ENCODE measurements at places on chromosomes 2 and 18. TPM values are rescaled to one million over a fixed set of nuclear protein-coding genes. Genes with fewer than 3 reads are reported as not detected.

GPR35 gene
- total RNA-seq = not detected

INHBB gene
- not detected for total RNA-seq

PLCL1 gene
- not detected for total RNA-seq

GREB1L gene
- 1.8 TPM for total RNA-seq

CCDC102B gene
- 0.86 TPM for total RNA-seq

CHRNA1 gene
- not detected for total RNA-seq
